ENCODE measurements at places on chromosomes 6 and 20.

- DNase-seq, result no peak
Observed at GRCh38 chr6:98833057-98833306, 1.4 kb upstream of the POU3F2 start.

DNA sequence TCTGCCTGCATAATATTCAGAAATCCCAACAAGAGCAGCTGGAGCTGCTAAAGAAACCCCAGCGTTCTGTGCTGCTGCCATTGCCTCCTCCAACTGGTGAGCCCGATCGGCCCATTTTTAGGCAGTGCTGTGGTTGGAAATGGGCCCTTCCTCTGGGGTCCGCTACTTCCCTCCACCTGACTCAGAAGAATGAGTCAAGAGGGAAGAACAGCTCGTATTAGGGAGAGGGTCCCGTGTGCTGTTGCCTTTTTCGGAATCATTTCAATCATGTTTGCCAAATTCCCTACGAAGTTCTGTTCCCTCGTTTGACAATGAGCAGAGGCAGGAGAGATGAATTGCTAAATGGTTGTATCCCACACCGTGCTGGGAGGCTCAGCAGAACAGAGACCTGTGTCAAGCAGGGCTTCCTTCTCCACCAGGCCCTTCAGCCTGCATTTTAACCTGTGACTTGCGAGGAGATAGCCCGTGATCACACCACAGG, 38.4 kb downstream of the THBS2 start:
- DNase-seq, result no peak

GRCh38 chr20:2341336-2341735, 39.4 kb upstream of the TGM6 start:
- DNase-seq, result no peak

DNA sequence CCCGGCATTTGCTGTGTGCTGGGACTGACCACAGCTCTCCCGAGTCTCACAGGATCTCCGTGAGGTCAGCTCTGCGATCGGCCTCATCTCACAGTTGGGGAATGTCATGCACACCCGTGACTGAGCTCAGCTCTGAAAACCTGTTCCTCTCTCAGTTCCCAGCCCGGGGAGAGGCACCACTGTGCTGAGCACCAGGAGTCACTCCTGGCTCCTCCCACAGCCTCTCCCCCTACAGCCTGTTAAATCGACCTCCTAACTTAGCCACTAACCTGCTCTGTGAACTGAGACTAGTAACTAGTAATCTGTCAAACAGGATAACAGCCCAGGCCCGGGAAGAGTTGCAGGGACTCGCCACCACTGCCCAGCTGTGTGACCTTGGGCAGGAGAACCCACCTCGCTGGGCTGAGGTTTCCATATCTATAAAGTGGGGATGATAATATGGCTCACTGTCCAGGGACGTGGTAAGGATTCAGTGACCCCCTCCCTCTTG, 20.1 kb upstream of the NOL4L start:
- DNase-seq, result no peak

- DNase-seq, result no peak
Observed at GRCh38 chr6:1271071-1271763, 40.7 kb upstream of the FOXQ1 start.

GRCh38 chr20:50628853-50629669, 62.3 kb downstream of the RIPOR3 start:
- DNase-seq, result no peak

DNA sequence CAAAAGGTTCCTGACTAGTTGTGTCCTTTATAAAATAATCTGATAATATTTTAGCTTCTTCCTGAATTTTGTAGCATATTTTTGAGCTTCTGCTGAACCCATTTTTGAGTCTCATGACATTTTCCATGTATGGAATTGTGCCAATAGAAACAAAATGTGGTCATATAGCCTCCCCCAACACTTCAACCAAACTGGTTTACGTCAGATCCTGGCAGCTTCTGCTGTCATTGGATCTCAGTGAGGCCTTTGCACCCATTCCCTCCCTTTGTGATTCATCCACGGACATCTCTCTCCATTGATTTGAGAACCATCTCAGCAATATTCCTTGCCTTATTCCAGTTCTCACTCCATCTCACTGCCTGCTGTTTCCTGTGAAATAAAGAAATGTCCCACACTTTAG, 166.0 kb upstream of the PROKR2 start:
- no peak for DNase-seq

DNA sequence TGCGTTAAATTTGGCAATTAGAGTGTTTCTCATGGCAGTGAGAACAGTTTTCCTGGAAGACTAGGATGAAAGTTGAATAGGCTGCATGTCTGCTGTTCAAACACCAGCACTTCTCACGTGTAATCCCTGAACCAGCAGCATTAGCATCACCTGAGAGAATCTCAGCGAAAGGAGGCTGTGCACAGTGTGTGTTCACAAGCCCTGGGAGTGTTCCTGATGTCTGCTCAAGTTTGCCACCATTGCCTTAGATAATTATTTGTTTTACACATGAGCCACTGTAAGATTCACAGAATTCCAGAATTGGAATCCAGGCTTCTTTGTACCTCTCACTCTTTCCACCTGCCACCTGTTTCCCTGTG, 117.3 kb downstream of the JARID2 start:
- DNase-seq, result no peak

- no peak for DNase-seq
Observed at GRCh38 chr20:48066246-48066645, 281.0 kb upstream of the SULF2 start.

DNA sequence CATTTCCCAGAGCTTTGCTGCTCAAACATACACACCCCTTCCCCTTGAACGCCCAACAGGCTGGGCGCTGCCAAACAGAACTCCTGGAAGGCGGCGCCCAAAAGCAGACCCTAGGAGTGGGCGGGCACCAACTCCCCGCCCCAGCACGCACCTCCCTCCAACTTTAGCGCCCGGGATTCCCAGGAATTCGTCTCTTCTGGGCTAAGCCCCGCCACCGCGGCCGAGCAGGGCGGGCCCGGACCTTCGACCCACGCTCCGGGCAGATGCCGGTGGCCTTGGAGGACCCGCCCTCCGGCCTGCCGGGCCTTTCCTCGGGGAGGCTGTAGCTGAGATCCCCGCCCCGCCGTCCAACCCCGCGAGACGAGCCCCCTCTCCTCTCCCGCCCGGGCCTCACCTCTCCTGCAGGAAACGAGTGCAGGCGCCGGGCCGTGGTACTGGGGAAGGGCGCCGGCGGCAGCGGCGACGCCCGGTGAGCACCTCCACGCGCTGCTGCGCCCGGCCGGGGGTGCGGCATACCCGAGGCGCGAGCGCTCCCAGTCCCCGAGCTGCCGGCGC, 659 bp downstream of the MCUR1 start:
- DNase-seq, result peak; percentile 53

DNA sequence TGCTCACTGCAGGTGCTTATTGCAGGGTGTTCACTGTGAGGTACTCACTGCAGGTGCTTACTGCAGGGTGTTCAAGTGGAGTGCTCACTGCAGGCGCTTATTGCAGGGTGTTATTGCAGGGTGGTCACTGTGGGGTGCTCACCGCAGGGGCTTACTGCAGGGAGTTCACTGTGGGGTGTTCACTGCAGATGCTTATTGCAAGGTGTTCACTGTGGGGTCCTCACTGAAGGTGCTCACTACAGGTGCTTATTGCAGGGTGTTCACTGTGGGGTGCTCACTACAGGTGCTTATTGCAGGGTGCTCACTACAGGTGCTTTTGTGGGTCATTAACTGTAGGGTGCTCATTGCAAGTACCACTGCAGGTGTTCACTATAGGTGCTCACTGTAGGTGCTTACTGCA, 20.2 kb downstream of the APMAP start:
- no peak for DNase-seq

GRCh38 chr6:33994472-33995308, 151.2 kb downstream of the GRM4 start:
- no peak for DNase-seq

DNA sequence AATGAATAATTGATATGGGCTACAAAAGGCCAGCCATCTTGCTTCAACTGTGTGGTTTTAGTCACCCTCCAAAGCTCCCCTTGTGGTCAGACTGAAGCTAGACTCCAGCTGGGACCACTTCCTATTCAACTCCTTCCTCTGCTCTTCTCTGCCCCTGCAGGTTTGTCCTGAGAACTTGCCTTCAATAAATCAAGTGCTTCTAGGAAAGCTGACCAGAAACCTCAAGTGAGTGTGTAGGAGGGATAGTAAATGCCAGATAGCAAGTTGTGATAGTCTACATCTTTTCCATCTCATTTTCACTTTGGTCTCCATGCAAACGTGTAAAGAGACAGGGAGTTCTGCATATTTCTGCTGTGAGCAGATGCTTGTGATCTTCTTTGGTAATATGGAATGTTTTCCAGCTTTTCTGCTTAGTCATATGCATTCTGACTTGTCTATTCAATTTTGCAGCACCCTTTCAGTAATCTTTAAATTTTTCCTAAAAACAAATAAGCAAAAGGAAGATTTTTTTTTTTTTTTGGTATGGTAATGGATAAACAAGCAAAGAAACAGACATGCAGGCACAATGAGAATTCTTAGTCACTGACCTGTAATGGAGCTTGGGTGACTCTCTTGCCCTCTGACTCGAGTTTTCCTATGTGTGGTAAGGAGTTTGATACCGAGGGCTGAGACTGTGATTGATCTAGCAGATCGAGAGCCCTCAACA, 201.3 kb upstream of the BTBD3 start:
- peak; percentile 63 for DNase-seq

DNA sequence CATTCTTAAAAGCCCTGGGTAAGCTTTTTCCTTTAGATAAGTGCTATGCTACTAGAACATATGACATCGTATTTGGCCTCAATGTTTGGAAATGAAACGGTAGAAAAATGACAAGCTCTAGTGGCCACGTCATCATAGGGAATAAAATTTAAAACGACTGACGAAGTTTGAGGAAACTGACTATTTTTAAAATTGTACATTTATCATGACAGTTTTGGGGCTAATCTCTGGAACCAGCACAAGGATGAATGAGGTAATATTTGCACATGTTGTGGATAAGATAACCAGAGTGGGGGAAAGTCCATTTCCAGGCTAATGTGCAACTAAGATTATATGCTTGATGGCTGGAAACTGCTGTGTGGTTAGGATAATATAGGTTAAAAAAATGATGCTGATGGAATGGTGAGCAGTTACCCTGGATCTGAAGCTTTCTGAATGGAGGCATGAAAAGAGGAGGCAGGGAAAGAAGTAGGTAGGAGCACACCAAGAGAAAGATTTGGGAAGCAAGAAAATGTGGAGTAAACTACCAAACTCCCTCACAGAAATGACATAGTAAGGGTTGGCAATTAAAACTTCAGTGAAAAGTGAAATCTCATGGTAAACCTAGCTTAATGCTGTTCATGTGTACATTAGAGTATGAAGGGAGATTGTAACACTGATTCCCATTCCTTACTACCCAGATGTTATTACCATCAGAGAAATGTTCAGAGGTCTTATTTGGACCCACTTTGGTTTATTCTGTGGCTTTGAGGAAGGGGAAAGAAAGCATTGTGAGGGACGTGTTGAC, 42.7 kb upstream of the CEP162 start:
- DNase-seq, result peak; percentile 85

DNA sequence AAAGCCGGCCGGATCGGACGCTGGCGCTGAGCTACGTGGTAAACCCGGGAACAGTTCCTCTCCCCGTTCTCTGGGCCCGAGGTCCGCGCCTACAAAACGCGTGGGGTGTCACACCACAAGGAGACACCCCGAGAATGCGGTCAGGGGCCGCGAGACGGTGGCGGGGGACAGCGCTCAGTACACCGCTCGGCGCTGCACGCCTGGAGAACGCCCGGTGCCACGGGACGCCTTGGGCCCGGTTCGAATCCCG, 670 bp downstream of the NCOA5 start:
- DNase-seq, result no peak

DNA sequence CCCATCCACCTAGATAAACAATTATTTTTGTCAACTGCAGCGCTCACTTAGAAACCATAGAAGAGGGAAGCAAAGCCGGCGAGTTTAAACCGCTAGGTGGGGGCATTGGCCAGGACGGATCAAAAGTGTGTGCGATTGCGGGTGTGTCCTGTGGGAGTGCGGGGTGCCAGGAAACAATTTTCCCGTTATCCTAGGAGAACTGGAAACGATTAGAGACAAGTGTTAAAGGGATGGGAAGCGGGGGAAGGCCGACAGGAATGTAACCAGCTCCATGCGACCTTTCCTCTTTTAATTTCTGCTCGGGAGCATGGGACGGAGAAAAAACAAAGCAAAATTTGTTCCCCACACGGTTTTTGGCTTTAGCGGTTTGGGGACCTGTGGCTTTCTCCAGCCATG, 2.8 kb upstream of the HTR1B start:
- peak; percentile 69 for DNase-seq

GRCh38 chr6:151181706-151182363, 57.9 kb upstream of the AKAP12 start:
- no peak for DNase-seq

GRCh38 chr20:44618318-44618731, 33.2 kb downstream of the ADA start:
- no peak for DNase-seq

DNA sequence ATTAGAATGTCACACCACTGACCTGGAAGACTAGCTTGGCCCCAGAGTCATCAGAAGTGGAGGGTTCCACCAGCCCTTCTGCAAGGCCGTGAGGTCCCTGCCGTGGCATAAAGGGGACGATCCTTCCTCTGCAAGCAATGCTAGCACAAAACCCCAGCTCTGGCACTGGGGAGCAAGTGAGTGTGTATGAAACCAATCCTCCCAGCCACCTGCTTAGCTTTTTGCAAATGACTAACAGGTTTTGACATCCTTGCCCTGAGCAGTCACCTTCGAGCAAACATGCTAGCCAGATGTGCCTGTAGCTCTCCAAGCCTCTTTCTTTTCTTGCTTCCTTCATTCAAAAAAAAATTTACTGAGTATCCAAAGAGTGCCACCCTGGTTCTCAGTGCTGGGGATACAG, 8.6 kb downstream of the SULF2 start:
- DNase-seq, result no peak
